ENCODE measurements at places on chromosomes 1 and 21.

DNA sequence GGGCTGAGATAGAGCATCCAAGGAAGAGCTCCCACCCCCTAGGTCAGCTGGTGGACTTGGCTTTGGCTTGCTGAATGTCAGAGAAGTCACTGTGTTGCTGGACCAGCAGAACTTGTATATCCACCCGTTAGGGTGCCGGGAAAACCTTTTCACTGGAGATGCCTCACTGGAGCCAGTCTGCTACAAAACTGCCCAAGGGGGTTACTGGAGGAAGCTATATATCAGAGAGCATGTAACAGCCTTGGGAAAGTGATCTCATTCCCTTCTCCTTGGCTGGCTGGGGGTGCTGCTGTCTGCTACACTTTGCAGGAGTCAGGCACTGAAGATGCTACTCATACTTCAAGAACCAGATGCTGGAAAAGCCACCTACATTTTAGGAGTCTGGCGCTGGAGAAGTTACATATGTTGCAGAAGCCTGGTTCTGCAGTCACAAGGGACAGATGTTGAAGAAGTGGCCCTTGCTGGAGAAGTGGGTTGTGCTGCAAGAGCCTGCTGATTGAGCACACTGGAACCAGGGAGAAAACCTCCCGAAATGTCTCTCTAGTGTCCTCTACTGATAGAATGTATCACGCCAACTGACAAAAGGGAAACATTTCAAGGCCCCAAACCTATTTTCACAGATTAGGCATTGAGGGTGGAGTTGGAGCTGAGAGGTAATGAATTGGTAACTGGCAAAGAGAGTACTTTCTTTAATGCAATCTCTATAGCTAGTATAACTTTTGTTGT, 250.6 kb downstream of the SPATA17 start:
- no peak for DNase-seq

DNA sequence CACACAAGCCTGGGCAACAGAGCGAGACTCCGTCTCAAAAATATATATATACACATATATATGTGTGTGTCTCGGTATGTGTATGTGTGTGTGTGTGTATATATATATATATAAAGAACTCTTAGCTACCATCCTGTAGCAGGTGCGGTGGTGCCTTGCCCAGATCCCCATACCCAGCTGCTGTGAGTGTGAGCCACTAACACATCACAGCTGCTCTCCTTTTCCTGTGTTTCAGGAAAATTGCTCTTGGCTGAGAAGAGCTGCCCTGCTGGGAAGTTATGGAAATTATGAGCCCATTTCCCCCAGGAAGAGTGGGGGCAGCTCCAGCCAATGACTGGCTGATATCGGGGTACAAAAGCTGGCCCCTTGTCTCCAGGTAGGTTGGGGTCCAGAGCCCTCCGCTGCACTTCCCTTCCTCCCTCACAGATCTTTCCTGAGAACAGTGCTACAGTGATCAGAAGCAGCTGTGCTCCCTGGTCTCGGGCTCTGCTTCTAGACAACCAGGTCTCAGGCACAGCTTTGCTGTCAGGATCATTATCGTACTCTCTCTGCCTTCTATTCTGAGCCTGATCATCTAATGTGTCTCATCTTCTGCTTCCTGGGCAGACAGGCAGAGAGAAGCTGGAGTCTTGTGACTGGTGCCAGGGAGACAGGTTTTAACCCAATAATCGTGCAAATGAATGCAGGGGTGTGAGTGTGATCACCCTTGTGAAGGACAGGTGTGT, 109.6 kb upstream of the ZNF678 start:
- no peak for DNase-seq

GRCh38 chr1:183537405-183537804, 52.9 kb downstream of the NCF2 start:
- no peak for DNase-seq

GRCh38 chr1:228833911-228834688, 98.8 kb downstream of the RHOU start:
- DNase-seq = no peak

DNA sequence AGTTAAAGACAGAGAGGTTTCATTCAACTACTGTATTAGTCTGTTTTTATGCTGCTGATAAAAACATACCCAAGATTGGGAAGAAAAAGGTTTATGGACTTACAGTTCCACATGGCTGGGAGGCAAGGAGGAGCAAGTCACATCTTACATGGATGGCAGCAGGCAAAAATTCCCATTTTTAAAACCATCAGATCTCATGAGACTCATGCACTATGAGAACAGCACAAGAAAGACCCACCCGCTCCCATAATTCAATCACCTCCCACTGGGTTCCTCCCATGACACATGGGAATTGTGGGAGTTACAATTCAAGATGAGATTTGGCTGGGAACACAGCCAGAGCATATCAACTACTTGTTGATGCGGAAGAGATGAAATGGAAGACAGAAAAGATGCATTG, 9.2 kb downstream of the GPR161 start:
- no peak for DNase-seq

GRCh38 chr1:234127026-234127671, 222.7 kb downstream of the SLC35F3 start:
- DNase-seq = no peak

GRCh38 chr1:110548381-110548780, 29.4 kb upstream of the KCNA10 start:
- no peak for DNase-seq

DNA sequence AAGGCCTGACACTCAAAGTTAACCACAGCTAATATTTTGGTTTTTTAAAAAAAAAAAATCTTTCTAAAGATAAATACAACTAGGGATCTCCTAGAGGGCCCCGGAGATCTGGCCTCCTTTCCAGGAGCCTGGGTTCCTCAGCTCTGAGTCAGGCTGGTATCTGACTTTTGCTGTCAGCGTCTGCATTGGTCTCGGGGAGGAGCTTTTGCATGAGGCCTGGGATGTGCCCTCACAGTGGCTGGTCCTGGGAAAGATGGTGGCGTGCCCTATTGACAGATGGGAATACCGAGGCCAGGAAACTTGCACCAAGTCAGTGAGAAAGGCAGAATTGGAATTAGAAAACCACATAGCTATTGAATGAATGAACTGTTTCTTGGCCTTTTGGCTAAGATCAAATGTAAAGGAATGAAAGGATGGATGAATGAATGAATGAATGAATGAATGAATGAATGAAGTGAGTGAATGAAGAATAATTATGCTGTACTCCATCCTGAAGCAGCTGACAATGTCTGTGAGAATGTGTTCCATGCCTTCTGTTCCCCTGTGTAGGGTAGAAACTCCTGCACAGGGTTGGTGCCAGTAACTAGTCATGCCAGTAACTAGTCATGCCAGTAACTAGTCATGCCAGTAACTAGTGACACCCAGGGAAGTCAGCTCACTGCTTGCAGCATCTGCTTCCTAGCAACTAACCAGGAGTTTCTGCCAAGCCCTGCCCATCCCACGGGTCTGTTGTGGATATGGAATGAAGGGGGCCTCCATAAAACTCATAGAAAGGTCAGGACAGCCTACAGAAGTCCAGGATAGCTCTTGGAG, 242.5 kb upstream of the VAMP3 start:
- DNase-seq = no peak

DNA sequence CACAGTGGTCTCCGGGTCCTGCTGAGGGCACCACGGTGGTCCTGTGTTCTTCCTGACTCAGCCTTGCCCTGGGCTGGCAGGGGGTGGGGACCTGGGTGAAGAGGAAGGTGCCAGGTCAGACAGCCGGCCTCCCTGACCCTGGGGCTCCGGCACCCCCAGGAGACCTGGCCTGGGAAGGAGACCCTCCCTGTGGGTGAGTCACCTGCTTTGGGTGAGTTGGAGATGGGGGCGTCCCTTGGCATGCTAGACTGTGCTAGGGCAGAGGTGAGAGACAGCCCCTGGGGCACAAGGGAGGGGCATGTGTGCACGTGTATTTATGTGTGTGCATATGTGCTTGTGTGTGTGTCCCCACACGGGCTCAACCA, 23.4 kb downstream of the SPSB1 start:
- peak; percentile 75 for DNase-seq

DNA sequence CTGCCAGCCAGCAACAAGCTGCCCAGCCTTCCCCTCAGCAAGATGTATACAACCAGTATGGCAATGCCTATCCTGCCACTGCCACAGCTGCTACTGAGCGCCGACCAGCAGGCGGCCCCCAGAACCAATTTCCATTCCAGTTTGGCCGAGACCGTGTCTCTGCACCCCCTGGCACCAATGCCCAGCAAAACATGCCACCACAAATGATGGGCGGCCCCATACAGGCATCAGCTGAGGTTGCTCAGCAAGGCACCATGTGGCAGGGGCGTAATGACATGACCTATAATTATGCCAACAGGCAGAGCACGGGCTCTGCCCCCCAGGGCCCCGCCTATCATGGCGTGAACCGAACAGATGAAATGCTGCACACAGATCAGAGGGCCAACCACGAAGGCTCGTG, 13.3 kb upstream of the PIGV start:
- no peak for DNase-seq

- no peak for DNase-seq
Observed at GRCh38 chr1:100942304-100943046, 46.6 kb downstream of the SLC30A7 start.

DNA sequence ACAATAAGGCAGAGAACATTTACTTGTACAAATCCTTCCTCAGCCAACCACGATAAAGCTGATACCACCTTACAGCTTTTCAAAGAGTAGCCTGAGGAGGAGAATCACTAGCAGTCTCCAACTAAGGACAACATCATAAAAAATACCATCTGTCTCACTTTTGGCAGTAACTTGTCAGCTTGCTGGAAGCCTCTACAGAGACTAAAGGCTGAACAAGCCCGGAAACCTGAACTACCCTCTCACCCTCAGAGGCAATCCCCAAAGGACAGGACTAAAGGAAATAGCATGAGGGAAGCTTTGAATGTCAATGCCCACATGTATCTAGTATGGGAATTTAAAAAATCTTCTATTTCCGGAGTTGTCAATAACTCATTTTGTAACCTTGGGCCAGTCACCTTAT, 10.6 kb downstream of the SRSF4 start:
- DNase-seq = no peak

- no peak for DNase-seq
Observed at GRCh38 chr1:93800856-93801255, 78.2 kb downstream of the DNTTIP2 start.

GRCh38 chr21:42466700-42467099, 29.3 kb downstream of the RSPH1 start:
- DNase-seq = peak; percentile 7

DNA sequence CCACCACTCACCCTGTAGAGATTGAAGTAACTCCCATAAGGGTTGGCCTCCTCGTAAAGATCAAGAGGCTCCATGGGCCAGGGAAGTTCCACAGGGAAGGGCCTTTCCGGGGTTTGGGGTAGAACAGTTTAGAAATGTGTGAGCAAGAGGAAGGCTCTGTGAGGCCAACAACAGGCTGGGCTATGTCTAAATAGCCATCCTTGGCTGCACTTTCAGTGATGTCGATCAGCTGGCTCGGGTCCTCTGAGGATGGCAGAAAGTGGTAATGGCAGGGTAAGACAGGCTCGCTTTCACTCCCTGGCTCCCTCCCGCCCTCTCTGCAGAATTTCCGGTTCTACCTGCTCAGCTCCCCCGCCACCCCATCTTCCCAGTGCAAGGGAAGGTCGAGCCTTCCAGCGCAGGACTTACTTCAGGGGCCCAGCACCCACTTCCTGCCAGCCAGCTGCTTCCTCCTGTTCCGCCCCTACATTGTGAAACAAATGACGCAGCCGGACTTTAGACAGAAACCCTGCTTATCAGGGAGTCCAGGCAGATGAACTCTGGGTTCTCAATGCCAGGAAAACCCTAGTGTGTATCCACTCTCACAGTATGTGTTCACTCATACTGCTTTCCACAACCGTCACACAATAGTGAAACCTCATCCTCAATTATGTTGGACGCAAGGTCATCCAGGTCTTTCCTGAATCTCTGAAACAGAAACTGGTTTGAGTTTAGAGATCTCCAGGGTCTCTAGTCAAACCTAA, 7.3 kb downstream of the F11R start:
- DNase-seq = peak; percentile 81

- DNase-seq = peak; percentile 24
Observed at GRCh38 chr1:201015551-201016091, 7.9 kb downstream of the KIF21B start.

- peak; percentile 54 for DNase-seq
Observed at GRCh38 chr1:150563340-150564038, 14.3 kb downstream of the ADAMTSL4 start.

GRCh38 chr21:42141643-42142042, 70.5 kb downstream of the UMODL1 start:
- DNase-seq = no peak

- no peak for DNase-seq
Observed at GRCh38 chr1:101996825-101997465, at the start of gene OLFM3. OLFM3 (minus strand) TSS chr1:101996926.

DNA sequence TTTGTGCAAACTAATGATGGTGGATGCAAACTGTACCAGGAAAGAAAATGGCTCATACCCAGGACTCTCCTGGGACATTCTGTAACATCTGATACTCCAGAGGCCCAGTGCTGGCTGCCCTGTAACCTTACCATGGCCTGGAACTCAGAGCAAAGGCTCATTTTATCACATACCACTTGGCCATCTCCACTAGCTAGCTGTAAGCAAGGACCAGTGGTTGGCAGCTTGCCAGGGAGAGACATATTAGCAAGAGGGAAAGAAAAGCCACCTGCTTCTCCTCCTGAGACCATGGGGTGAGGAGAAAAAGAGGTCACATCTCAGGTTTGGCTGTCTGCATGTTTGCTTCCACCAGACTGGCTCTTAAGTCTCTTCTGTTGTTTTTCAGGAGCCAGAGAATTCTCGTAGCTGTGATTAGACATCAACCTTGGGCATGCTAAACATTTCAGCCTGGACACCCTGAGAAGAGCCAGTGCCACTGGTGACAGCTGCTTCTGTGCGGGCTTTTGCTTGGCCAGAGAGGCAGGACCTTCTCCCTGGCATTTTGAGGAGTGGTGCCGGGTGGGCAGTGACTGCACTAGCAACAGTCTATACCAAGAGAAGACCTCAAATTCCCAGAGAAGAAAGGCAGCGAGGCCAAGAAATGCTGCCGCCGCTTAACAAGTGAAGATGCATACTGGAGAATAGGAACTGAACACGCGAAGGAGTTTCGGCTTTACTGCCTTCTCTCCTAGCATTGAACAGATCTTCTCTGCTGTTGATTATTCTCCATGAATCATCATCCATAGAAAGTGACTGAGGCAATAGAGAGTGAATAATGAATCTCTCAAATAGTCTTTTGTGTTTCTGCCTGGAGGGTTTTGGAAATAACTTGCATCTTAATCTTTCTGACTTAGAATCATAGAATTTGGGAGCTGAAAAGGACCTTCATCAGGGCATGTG, 6.7 kb upstream of the INKA2 start:
- DNase-seq = no peak

- no peak for DNase-seq
Observed at GRCh38 chr1:245874942-245875580, 632.0 kb downstream of the SMYD3 start.

DNA sequence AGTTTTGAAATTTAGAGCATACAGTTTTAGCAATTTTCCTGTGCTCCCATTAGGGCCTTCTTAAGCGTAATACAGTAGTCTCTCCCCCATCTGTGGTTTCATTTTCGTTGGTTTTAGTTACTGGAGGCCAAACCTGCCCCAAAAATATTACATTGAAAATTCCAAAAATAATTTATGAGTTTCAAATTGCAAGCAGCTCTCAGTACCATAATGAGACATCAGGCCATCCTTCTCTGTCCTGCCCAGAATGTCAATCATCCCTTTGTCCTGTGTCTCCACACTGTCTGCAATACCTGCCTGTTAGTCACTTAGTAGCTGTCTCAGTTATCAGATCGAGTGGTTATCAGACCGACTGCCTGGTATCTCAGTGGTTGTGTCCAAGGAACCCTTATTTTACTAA, 45.4 kb downstream of the ADSS2 start:
- no peak for DNase-seq

GRCh38 chr1:160739098-160739511, at the start of gene SLAMF7:
SLAMF7 (plus strand) TSS chr1:160739247; CDS start chr1:160739302, 55 bp downstream.
- DNase-seq = no peak

Measured in activated T-cell treated with anti-CD3 and anti-CD28 coated beads, Interleukin-2, amount 50 U/mL, for 48 hours (primary cell).